ENCODE measurements at places on chromosomes 16 and 17.

DNA sequence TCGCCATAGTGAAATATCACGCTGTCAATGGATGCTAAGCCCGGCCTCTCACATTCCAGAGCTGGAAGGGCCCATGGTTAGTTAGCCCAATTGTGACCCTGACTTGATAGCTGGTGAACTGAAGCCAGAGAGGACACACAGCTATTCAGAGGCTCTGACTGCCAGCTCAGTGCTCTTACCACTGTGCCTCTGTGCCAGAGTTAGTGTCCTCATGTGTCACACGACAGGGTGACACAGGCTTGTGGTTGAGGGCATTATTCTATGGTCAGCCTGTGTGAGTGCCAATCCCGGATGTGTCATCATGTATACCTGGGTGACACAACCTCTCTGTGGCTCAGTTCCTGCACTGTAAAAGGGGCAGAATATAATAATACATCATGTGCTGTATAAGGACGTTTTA lies 2.5 kb upstream of the MT1X start:
- no peak for DNase-seq

DNA sequence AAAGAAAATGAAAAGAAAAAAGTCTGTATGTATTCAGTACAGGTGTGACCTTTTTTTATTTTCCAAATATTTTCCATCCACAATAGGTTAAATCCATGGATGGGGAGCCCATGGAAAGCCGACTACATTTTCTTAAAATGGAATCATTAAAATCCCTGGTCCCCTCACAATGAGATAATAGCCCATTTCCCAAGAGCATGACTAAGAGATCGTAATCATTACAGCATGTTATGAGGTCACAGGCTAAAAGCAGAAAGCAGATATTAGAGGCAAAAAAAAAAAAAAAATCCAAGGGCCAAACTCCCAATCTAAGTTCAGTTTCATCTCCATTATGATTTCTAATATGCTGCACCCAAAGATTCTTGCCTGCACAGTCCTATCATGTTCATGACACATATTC lies 44.7 kb downstream of the CYTH1 start:
- DNase-seq, result no peak

GRCh38 chr16:55651841-55652824 lies 3.7 kb upstream of the SLC6A2 start:
- no peak for DNase-seq

DNA sequence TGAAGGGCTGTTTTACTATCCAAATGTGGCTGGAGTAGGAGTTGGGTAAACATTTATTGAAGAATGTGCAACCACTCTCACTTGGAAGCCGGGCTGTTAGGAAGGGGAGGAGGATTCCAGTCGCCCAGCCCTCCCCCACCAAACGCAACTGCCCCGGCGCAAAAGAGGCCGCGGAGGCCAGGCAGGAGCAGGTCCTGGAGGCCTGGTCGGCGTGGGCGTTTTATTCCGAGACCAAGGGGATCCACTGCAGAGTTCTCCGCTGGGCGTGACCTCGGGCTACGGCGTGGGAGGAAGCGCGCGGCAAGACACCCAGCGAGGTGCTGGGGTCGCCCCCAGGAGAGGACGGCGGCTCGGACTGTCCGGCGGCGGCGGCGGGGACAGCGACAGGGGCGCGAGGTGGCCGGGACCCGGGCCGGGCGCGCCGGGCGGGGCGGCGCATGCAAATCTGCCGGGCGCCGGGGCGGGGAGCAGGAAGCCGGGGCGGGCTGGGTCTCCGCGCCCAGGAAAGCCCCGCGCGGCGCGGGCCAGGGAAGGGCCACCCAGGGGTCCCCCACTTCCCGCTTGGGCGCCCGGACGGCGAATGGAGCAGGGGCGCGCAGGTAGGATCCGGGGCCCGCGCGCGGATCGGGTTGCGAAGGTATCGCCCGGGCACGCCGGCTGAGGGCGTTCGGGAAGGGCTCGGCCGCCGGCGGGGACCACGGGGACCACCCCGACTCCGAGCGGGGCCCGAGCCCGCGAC lies at the start of gene IL4R:
TSS of gene IL4R (plus strand) at position 553 of the 739 bp plus-strand sequence. CDS start 26,230 bp downstream, outside the sequence.
- peak; percentile 51 for DNase-seq

DNA sequence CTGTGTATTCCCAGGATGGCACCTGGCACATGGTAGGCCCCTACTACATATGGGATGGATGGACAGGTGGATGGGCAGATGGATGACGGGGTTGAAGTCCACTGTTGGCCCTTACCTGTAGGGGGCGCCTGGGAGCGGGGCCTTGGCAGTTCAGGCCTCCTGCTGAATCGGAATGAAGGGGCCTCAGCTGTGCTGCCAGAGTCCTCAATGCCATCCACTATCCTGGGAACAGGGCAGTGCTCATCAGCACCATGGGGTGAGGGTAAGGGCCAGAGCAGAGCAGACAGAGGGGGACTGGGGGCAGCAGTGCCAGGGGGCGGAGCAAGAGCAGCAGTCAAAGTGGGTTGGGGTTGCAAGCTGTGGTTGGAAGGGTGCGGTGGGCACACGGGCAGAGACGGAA lies 8.3 kb upstream of the RAB5C start:
- no peak for DNase-seq

GRCh38 chr17:39627712-39628516 lies 1.2 kb downstream of the PPP1R1B start:
- DNase-seq, result no peak

- DNase-seq, result no peak
These were observed 3.5 kb downstream of the SMTNL2 start for GRCh38 chr17:4587803-4588202.

DNA sequence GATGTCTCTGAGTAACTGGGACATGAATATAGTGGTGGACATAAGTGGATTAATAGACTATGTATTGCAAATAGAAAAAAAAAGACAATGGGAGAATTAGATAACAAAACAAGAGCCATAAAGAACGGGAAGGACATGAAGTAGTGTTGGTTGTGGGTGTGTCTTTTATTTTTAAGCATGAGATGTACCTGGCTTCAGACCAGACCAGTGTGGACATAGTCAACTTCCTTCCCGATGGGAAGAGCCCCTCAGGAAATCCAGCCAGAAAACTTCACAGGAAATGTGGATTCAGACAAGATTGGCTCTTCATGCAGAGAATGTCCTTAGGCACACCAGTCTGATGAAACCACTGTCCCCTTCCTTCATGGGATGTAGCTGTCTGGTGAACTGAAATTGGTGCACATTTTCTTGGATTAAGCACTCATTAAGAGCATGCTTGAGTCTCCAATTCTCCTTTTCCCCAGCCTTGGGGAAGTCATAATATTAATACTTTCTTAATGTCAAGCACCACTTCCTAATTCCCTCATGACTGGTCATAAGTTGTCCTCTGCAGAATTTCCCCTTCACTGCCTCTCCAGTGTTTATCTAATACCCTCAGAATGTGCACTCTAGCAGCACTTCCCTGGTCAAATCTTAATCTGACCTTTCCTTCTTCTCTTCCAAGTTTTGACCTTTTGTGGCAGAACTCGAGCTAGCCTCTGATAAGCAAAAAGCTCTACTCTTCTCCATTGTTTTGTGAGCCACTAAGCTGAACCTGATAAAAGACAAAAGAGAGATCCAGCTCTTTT lies 350.6 kb upstream of the MAF start:
- no peak for DNase-seq

GRCh38 chr17:61611323-61611722 lies 20.3 kb upstream of the NACA2 start:
- DNase-seq, result no peak

DNA sequence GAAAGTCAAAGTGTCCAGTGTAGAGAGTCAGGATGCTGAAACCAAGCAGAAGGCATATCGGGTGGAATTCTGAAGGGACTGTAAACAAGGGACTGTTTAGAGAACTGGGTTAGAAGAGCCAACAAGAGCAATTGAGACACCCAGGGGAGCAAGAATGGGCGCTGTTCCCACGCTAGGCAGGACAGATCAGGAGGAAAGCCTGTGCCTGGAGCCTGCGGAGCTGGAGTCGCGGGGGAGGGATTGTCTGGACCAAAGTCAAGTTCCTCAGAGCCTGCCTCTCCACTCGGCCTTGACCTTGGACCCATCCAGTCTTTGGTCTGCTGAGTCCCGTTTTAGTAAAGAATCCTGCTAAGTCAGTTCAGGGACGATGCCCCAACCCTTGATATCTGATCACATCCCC lies 14.7 kb upstream of the KLHL36 start:
- no peak for DNase-seq

DNA sequence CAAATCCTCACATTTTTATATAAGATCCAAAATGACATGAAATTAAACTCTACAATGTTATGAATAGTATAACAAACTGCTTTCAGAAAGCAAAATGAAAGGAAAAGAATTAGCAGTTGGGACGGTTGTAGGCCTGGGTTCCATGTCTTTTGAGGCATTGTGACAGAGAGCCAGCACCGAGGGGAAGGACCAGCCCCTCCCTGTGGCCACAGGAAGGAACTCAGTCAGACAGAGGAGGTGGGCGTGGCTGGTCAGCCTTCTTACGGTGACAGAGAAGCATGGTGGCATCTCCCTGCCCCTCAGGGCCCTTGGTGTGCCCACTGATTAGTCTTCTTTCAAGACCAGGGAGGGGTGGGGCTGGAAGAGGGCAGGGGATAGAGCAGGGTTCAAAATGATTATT lies 5.7 kb downstream of the ZNF319 start:
- peak; percentile 54 for DNase-seq

GRCh38 chr17:3724378-3725077 lies 825 bp downstream of the HASPIN start:
- peak; percentile 15 for DNase-seq

GRCh38 chr17:58537266-58537665 lies 22.8 kb upstream of the MTMR4 start:
- DNase-seq, result no peak

GRCh38 chr17:19502517-19502916 lies 31.1 kb upstream of the SLC47A1 start:
- DNase-seq, result no peak

GRCh38 chr16:80991792-80992430 lies 14.8 kb downstream of the CMC2 start:
- DNase-seq, result no peak

DNA sequence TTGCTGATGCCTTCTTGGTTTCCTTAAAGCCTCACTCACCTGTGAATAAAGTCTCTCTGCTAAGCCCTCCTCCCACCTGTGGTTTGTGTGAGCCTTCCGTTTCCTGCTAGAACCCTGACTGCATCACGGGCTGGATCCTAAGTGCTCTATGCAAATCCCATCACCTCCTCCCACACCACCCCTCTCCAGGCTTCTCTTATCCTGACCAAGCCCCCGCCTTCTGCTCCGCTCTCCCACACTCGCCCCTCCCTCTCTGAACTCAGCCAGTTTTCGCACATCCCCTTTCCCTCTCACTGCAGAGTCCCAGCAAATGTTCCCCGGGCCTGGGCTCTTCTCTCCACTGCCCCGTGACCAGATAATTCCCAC lies 51.8 kb downstream of the PIMREG start:
- no peak for DNase-seq

DNA sequence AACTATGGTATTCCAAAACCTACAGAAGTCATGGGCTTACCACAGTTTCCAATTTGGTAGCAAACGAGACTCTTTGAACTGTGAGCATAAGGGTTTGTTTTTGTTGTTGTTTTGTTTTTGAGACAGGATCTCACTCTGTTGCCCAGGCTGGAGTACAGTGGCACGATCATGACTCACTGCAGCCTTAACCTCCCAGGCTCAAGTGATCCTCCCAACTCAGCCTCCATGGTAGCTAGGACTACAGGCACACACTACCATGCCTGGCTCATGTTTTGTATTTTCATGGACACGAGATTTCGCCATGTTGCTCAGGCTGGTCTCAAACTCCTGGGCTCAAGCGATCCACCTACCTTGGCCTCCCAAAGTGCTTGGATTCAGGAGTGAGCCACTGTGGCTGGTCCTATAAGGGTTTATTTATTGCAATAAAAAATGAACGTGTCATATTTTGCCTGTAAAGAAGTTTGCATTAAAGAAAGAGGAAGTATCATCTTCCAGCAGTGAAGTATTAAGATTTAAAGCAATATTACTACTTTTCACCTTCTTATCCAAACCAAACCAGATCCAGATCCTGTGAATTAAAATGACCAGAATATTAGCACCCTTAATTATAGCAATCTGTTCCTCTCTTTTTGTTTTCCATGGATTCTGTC lies 37.2 kb downstream of the KCNJ2 start:
- DNase-seq, result no peak

GRCh38 chr16:50323335-50324011 lies 45.3 kb downstream of the BRD7 start:
- peak; percentile 66 for DNase-seq

DNA sequence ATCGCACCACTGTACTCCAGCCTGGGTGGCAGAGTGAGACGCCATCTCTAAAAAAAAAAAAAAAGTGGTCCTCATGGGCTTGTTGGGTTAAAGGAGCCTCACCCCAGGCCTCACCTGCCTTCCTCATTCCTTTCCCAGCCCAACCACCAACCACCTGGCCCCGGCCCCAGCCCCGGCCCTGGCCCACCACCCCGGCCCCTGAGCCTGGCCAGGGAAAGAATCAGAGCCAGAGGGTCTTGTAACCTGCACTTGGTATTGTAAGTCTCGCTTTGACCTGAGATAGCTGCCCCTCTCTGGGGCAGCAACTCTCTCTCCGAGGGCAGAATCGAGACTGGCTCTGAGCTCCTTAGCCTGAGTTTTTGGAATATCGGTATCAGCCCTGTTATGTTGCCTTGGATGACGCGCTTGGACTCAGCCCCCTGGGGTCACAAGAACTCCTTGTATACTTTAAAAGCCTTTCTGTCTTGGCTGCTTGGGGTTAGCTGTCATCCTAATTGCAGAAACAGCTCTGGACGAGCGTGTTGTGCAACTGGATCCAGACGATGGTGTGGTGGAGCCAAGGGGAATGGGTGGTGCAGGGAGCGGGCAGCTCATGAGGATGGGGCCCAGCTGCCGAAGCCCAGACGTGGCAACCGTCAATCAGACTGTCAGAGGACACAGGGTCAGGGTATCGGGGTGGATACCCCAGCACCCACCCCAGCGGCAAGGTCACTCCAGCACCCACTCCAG lies 14.6 kb downstream of the SMTNL2 start:
- no peak for DNase-seq

DNA sequence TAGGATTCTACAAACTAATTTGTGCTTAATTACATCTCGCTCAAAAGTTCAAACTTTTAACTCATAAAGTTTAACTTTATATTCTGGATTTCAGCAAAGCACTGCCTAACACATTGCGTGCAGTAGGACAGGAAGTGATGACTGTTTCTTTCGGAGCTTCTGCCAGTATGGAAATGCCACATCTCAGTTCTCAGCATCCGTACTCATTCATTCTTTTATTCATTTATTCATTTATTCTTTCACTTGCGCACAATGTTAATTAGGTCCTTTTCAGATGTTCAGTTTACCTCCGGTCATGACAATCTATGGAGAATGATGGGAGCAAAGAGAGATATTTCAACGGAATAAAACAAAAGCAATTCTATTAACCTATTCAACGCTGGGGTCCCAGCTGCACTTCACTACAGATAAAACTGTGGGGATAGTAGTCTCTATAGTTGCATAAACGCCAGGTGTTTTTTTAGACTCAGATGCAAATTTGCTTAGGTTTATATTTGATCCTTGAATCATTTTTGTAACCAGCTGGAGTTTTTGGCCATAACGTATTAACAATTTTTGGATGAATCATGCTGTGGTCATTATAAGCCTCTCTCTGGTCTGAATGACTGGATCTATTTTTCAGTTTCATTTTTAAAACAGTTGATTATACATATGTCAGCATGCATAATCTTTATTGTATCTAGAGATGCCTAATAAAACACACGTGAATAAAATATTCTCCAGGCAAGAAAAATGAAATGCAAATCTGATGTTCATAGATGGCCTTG lies 143.9 kb downstream of the KCNJ2 start:
- DNase-seq, result no peak

- no peak for DNase-seq
These were observed 317 bp downstream of the TEFM start for GRCh38 chr17:30905742-30906100.

GRCh38 chr17:20992416-20992815 lies 50.4 kb downstream of the USP22 start:
- no peak for DNase-seq

- DNase-seq, result peak; percentile 39
These were observed 4.4 kb downstream of the TP53I13 start for GRCh38 chr17:29572691-29573557.
